ENCODE measurements at places on chromosomes 5 and 9.

GRCh38 chr5:124372457-124372856, 374.0 kb downstream of the ZNF608 start:
- DNase-seq: no peak

- DNase-seq: no peak
Observed at GRCh38 chr5:1480217-1480616, 35.0 kb upstream of the SLC6A3 start.

DNA sequence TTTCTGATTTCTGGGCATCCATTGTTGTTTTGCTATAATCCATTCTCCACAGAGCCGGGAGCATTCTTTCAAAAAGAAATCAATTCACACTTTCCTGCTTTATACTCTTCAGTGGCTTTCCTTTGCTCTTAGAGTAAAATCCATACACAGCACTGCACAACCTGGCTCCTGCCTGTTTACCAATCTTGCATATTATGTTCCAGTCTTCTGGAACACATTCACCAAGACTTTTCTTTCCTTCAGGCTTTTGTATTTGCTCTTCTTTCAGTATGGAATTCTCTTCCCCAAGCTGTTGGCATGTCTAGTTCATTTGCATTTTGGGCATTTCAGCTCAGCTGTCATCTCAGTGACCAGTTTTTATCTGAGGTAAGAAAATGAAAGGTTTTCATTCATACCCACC, 6.3 kb downstream of the RFESD start:
- no peak for DNase-seq

GRCh38 chr5:21219251-21219650, 1231.3 kb upstream of the CDH18 start:
- DNase-seq: no peak

DNA sequence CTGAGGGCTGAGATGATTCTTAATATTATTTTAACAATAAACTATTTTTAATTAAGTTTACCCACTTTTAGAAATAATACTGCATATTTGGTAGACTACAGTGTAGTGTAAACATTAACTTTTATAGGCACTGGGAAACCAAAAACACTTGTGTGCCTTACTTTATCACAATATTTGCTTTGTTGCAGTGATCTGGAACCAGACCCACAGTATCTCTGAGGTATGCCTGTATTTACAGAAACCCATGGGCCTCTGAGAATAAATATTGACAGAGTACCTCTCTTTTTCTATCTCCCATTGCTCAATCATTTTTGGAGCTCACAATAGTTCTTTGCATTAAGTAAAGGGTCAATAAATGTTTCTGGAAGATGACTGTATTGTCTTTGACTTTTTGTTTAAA, 73.3 kb downstream of the SLCO4C1 start:
- DNase-seq: no peak

- no peak for DNase-seq
Observed at GRCh38 chr5:113273948-113274347, 160.8 kb downstream of the TSSK1B start.

- DNase-seq: no peak
Observed at GRCh38 chr5:127070243-127070642, 3.1 kb downstream of the C5orf63 start.

- no peak for DNase-seq
Observed at GRCh38 chr9:135615666-135616618, 23.4 kb downstream of the GLT6D1 start.
